ENCODE measurements at places on chromosomes 13 and 19. TPM values are rescaled to one million over a fixed set of nuclear protein-coding genes. Genes with fewer than 3 reads are reported as not detected.

Gene CYTH2
- 25.6 TPM for total RNA-seq

Gene OR10H4
- not detected for total RNA-seq

Gene SLITRK5
- total RNA-seq = under 0.01 TPM

Gene RBM42
- total RNA-seq = 37.9 TPM

Gene DCLK1
- under 0.01 TPM for total RNA-seq

Gene SYDE1
- total RNA-seq = 1.0 TPM

Gene NLRP4
- not detected for total RNA-seq

Gene KIR3DL1
- not detected for total RNA-seq

Gene RASAL3
- not detected for total RNA-seq

Gene SLITRK1
- under 0.01 TPM for total RNA-seq

Gene SIX5
- 2.7 TPM for total RNA-seq

Gene CBY2
- 0.07 TPM for total RNA-seq

Gene NR1H2
- total RNA-seq = 69.3 TPM

Measured in nasal cavity respiratory epithelium epithelial cell of viscerocranial mucosa (primary cell).